ENCODE measurements at places on chromosomes 12 and 14.

DNA sequence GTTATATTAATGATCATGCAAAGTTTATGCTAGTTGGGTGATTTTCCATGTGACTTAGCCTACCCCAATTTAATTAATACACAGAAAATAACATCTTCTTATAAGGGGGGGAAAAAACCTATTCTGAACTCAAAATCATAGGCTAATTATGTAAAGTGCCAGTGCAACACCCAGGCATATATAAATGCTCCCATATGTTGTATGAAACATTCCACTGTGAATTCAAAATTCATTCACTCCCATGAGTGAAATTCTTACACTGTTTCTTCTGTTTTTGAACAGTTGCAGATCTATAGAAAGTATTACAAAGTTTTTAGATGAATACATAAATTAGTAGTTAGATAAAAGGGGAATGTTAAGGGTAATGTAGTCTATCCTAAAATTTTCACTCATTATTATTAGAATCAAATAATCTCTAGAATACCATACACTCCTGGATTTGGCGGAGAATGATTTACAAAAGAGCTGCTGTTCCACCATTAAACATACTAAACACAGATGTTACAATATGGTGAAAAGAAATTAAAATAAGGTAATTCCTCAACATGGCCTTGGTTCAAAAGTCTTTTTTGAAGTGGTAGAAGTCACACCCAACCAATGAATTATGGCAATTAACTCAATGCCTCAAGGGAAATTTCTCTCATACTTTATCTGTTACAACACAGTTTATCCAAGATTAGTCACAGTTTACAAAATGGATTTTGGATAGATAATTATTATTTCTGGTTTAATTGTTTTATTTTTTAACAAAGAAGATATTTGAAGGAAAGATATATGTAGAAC is 454.1 kb upstream of the FLRT2 start:
- no peak overlapping the region for H3K27ac ChIP-seq
- H3K4me1 ChIP-seq, result no peaks in the 10 kb centered on the region
- H3K36me3 ChIP-seq, result no peaks in the 10 kb centered on the region
- no peak for DNase-seq
- H3K4me3 ChIP-seq, result no peak overlapping the region
- H3K27me3 ChIP-seq, result no peaks in the 10 kb centered on the region

- no peaks in the 10 kb centered on the region for H3K36me3 ChIP-seq
- H3K27ac ChIP-seq, result no peak overlapping the region
These were observed 73.8 kb downstream of the TTLL5 start for GRCh38 chr14:75734854-75735253.

- no peak overlapping the region for H3K27ac ChIP-seq
- DNase-seq, result no peak
- no peaks in the 10 kb centered on the region for H3K4me1 ChIP-seq
- no peak overlapping the region for H3K4me3 ChIP-seq
These were observed 46.7 kb downstream of the NOPCHAP1 start for GRCh38 chr12:105032703-105033357.

GRCh38 chr12:126055521-126055920 is 990.3 kb downstream of the AACS start:
- no peak overlapping the region for H3K4me3 ChIP-seq
- no peaks in the 10 kb centered on the region for H3K27me3 ChIP-seq
- no peaks in the 10 kb centered on the region for H3K36me3 ChIP-seq
- no peaks in the 10 kb centered on the region for H3K4me1 ChIP-seq

- no peak overlapping the region for H3K27ac ChIP-seq
- no peak overlapping the region for H3K4me3 ChIP-seq
- H3K27me3 ChIP-seq, result no peaks in the 10 kb centered on the region
- no peak for DNase-seq
- peaks cover 77% of the 10 kb centered on the region for H3K4me1 ChIP-seq
These were observed 7.5 kb downstream of the CRADD start for GRCh38 chr12:93684716-93685115.

DNA sequence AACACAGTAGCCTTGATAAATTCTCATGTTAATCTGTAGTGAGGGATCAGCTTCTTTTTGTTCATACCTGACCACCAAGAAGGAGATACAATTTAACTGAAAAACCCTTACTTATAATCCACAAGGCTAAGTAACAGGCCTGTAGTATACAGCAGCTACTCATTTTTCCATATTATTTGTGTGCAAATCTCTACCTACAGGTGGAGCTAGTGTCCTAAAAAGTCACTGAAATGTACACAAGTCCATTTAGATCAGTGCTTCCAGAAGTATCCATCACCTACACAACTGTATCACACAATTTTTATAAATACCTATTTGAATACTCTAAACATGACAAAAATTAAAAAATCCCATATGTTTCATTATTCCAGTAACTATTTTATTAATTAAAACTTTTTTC is 173.2 kb downstream of the SLC35F4 start:
- H3K36me3 ChIP-seq, result no peaks in the 10 kb centered on the region
- no peaks in the 10 kb centered on the region for H3K4me1 ChIP-seq
- no peak overlapping the region for H3K4me3 ChIP-seq
- H3K27ac ChIP-seq, result no peak overlapping the region
- no peaks in the 10 kb centered on the region for H3K27me3 ChIP-seq

DNA sequence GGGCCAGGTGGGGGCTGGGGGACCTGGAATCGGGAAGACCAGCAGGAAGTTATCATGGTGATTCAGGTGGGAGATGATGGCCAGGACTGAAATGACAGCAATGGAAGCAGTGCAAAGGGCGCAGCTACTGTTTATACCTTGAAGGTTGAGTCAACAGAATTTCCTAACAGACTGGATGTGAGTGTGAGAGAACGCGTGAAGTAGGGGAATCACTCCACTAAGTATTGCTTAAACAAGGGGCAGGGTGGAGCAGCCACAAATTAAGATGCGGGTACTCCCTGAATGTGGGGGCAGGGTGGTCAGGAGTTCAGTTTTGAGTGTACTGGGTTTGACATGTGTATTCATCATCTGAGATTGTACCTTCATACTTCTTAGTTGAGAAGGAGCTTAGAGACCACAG is 45.1 kb downstream of the MYF5 start:
- DNase-seq, result no peak
- H3K4me1 ChIP-seq, result peaks cover 3% of the 10 kb centered on the region
- no peak overlapping the region for H3K4me3 ChIP-seq
- no peaks in the 10 kb centered on the region for H3K36me3 ChIP-seq

- DNase-seq, result peak; percentile 49
- no peaks in the 10 kb centered on the region for H3K4me1 ChIP-seq
- H3K27ac ChIP-seq, result no peak overlapping the region
- H3K27me3 ChIP-seq, result no peaks in the 10 kb centered on the region
- H3K4me3 ChIP-seq, result no peak overlapping the region
These were observed 8.9 kb downstream of the ANG start for GRCh38 chr14:20697273-20698017.

DNA sequence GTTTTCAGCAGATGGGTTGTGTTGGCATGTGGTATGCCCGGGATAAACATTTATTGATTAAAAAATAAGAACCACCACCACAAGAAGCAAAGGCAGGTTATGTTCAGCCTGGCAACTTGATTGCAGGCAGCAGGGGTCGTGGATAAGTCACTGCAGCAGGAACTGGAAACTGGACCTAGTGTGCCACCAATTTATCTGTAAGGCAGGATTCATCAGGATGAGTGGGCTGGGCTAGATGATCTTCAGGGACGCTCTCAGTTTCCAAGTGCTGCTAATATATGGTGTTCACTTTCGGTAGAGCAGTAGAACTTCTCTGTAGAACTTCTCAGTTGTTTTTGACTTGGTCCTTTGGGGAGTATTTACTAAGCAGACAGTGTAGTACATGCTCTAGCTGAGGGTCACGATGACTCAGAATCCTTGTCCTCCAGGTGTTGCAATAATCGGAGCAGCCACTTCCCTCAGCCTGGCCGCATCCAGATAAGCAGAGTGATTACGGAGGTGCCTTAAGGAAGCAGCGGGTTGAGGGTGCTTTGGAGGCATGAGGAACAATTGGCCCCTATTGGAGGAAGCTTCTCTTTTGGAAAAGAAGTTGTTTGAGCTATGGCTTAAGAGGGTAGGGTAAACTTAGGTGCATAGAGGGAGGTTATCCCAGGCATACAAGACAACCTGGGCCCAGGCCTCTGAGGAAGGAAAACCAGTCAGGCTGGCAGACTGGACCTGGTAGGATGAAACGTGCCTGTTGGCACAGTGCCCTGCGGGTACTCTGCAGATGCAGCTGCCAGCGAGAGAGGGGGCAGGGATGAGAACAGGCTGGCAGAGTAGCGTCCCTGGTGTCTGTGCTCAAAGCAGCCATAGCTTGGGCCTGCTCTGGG is 104.0 kb downstream of the GPR135 start:
- H3K27me3 ChIP-seq, result no peaks in the 10 kb centered on the region
- peaks cover 13% of the 10 kb centered on the region for H3K36me3 ChIP-seq
- no peak overlapping the region for H3K4me3 ChIP-seq
- H3K27ac ChIP-seq, result peak overlapping the region; percentile 77

DNA sequence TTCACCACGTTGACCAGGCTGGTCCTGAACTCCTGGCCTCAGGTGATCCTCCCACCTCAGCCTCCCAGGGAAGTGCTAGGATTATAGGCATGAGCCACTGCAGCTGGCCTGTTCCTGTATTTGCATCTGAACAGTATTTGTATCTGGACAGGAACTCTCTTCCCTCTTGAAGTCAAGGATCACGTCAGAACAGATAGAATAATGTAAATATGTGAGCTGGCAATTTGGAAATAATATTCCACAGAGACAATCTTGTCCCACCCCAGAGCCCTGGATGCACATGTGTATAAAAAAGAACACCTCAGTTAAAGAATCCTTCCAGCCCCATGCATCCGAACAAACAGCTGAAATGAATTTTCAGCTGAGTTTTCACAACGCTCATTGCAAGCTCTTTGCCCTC is 118.3 kb downstream of the VEZT start:
- peaks cover 5% of the 10 kb centered on the region for H3K4me1 ChIP-seq
- H3K4me3 ChIP-seq, result peak overlapping the region; percentile 39
- H3K27ac ChIP-seq, result peak overlapping the region; percentile 39
- no peaks in the 10 kb centered on the region for H3K27me3 ChIP-seq

- no peaks in the 10 kb centered on the region for H3K27me3 ChIP-seq
- no peaks in the 10 kb centered on the region for H3K4me1 ChIP-seq
- no peak overlapping the region for H3K4me3 ChIP-seq
- H3K36me3 ChIP-seq, result no peaks in the 10 kb centered on the region
- H3K27ac ChIP-seq, result no peak overlapping the region
- no peak for DNase-seq
These were observed 429.0 kb downstream of the LRIG3 start for GRCh38 chr12:58491306-58491705.

DNA sequence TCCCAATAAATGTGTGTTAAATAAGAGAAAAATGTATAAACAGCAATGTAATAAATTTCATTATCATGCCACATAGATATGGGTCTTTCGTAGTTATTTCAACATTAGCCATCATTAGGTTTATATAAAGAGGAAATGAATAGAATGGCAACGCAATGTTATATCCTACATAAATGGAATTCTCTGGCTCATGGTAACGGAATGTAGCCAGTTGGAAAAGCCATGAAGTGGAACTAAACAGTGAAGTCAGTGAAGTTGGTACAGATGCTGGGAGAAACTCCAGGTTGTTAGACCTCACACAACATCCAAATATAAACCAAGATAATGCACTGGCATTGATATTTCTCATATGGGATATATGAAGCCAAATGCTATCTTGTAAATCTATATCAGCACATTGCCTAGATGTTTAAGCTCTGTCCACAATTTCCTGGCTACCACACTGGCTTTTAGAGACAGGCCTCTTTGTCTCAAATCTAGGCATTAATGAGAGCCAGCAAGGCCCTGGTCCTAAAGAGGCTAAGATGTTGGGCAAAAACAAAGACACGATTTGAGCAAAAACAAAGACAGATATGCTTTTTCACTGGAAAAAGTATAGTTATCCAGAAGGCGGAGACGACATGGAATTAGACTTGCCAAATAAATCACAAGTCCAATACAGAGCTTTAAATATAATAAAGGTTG is 861.0 kb downstream of the RPS29 start:
- H3K36me3 ChIP-seq, result no peaks in the 10 kb centered on the region
- DNase-seq, result no peak
- no peaks in the 10 kb centered on the region for H3K4me1 ChIP-seq
- no peak overlapping the region for H3K27ac ChIP-seq
- H3K4me3 ChIP-seq, result no peak overlapping the region
- no peaks in the 10 kb centered on the region for H3K27me3 ChIP-seq

- no peak overlapping the region for H3K27ac ChIP-seq
- no peak overlapping the region for H3K4me3 ChIP-seq
- H3K27me3 ChIP-seq, result no peaks in the 10 kb centered on the region
- DNase-seq, result no peak
- no peaks in the 10 kb centered on the region for H3K4me1 ChIP-seq
These were observed 23.7 kb upstream of the AEBP2 start for GRCh38 chr12:19415563-19415962.

DNA sequence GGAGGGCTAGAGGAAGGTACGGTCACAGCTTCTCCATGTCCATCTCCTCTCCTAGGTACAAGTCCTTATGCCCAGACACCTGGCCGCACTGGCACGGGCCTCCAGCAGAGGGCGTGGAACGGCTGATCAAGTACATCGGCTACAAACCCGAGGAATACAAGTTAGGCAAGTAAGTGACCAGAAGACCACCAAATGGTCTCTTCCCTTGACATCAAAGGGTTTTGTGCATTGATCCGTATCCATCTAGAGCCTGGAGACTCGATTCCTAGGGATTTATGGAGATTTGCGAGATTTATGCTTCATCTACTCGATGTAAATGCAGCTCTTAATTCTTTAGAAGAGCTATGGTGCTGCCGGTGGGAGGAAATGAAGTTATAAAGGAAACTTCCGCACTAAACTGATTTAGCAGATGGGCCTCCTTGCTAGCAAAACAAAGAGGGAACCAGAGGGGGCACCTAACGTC is 44.2 kb downstream of the KCTD10 start:
- H3K27me3 ChIP-seq, result no peaks in the 10 kb centered on the region
- peak overlapping the region; percentile 4 for H3K4me3 ChIP-seq
- H3K4me1 ChIP-seq, result peaks cover 11% of the 10 kb centered on the region

GRCh38 chr14:104094709-104095425 is 9.4 kb downstream of the ASPG start:
- H3K36me3 ChIP-seq, result no peaks in the 10 kb centered on the region
- H3K4me1 ChIP-seq, result no peaks in the 10 kb centered on the region
- H3K27ac ChIP-seq, result no peak overlapping the region

DNA sequence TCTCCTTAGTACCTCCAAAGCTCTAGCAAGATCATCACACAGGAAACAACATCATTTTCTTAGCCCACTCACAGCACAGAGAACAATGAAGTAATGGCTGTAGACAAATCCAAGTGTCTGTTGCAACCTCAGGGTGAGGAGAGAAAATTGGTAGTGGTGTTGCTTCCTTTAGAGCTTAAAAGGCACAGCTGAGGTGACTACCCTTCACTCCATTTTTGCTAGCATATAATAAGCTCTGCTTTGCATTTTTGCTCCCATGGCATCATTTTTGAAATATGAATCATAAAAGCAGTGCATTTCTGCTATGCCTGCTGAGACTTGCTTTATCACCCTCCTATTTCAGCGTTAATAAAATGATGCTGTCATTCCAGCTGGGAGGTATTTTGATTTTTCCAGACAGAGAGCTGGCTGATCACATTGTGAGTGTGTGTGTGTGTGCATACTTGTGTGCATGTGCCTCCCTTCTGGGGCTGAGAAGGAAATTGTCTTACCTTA is 18.5 kb upstream of the PCNX1 start:
- DNase-seq, result no peak
- no peaks in the 10 kb centered on the region for H3K27me3 ChIP-seq
- H3K4me3 ChIP-seq, result no peak overlapping the region
- no peaks in the 10 kb centered on the region for H3K36me3 ChIP-seq

All from psoas muscle (tissue), 8 donors.